ENCODE measurements at places on chromosomes 4 and X. TPM values are rescaled to one million over a fixed set of nuclear protein-coding genes. Genes with fewer than 3 reads are reported as not detected.

GRCh38 chr4:65918872-65919271, 248.6 kb upstream of the EPHA5 start:
- H3K4me3 ChIP-seq, result no peak overlapping the region
- peaks cover 8% of the 10 kb centered on the region for H3K4me1 ChIP-seq
- no peak overlapping the region for H3K27ac ChIP-seq
- no peaks in the 10 kb centered on the region for H3K36me3 ChIP-seq
- DNase-seq, result no peak
- H3K27me3 ChIP-seq, result no peaks in the 10 kb centered on the region

Gene ZNF185
- 8.0 TPM for total RNA-seq

DNA sequence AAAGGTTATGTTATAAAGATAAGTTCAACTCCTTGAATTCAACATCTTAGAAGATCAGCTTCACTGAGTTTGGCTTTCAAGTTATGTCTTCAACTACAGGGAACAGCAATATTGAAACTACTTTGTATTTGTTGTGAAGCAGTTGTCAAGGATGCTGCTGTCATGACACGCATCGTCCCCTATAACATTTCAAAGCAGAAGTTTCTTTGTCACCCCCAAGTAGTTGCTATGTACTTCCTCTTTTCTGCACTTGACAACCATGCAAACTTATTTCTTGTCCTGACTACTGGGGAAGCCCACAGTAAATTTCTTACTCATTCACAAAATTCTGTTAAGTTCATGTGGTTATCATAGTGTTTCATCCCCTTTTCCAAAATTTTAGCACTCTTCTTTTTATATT, 14.3 kb downstream of the ANTXR2 start:
- peaks cover 24% of the 10 kb centered on the region for H3K36me3 ChIP-seq
- no peak overlapping the region for H3K27ac ChIP-seq
- DNase-seq, result no peak
- no peaks in the 10 kb centered on the region for H3K4me1 ChIP-seq
- H3K27me3 ChIP-seq, result no peaks in the 10 kb centered on the region
- H3K4me3 ChIP-seq, result no peak overlapping the region

Gene IL2
- total RNA-seq, result not detected

DNA sequence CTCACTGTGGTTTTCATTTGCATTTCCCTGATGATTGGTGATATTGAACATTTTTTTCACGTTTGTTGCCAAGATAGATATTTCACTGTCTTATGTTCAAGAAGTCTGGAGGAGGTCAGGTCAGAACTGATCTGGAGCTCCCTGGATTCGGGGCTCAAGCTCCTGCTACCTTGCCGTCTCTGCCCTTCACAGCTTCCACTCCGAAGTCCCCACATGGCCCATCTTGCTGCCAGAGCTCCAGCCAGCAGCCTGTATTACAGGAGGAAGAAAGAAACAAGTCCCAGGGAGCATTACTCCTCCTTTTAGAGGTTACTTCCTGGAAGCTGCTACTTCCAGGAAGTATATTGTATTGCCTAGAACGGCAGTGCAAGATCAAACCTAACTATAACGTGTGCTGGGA, 17.9 kb upstream of the CDKN2AIP start:
- no peak overlapping the region for H3K4me3 ChIP-seq
- H3K36me3 ChIP-seq, result no peaks in the 10 kb centered on the region

DNA sequence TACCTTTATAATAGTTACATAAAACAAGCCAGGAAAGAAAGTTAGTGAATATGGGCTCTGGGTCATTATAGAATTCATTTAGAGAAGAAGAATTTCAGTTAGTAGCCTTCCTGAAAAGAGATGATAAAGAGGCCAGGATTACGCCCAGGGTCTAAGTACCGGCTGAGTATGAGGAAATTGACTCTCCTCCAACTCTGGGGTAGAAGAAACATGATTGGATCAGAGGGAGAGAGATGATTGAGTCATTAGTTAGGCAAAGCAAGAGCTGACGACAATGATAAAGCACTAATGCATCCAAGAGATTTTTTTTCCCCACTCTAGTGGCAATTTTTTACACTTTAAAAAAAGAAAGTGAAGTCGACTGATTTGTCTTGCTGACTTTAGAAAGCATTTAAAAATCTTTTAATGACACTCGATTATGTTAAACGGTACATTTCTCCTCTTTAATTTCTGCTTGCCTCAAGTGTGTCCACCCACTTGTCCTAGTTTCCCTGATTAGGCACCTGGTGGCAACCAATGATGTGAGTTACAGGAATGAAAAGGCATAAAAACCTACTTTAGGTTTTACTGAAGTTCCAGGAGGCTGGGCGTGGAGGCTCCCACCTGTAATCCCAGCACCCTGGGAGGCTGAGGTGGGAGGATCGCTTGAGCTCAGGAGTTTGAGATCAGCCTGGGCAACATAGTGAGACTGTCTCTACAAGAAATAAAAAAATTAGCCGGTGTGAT, 37.3 kb upstream of the IGFBP7 start:
- H3K4me3 ChIP-seq, result no peak overlapping the region
- peaks cover 76% of the 10 kb centered on the region for H3K4me1 ChIP-seq
- H3K27ac ChIP-seq, result no peak overlapping the region
- H3K36me3 ChIP-seq, result no peaks in the 10 kb centered on the region
- DNase-seq, result no peak
- H3K27me3 ChIP-seq, result no peaks in the 10 kb centered on the region

DNA sequence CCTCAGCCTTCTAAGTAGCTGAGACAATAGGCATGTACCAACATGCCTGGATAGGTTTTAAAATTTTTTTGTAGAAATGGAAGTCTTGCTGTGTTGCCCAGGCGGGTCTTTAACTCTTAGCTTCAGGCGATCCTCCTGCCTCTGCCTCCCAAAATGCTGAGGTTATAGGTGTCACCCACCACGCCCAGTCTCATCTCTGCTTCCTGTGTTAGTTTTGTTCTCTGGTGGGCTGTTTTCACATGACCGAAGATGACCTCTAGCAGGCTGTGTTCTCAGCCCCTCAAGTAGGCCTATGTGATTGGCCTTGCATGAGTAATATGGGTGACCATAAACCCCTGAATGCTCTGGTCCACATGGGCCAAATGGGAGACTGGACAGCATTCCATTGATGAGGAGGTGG, 56.8 kb upstream of the MSANTD1 start:
- no peaks in the 10 kb centered on the region for H3K27me3 ChIP-seq
- H3K27ac ChIP-seq, result peak overlapping the region; percentile 65
- peak; percentile 46 for DNase-seq
- no peak overlapping the region for H3K4me3 ChIP-seq
- H3K4me1 ChIP-seq, result no peaks in the 10 kb centered on the region
- peaks cover 33% of the 10 kb centered on the region for H3K36me3 ChIP-seq

DNA sequence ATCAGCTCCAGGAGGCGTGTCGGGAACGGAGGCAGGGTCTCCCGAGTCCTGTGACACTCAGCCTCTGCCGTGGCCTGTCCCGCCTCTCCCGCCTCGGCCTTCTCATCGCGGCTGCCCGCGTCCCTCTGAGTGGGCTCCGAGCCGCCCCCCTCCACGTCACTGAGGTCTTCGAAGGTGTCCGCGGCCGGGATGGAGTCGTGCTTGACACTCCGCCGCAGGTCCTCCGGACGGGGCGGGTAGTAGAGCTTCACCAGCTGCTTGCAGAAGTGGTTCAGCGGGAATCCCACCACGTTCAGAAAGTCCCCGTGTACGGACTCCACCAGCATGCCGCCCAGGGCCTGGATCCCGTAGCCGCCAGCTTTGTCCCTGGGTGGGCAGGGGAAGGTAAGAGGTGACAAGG, 25.0 kb downstream of the ASMTL start:
- DNase-seq, result no peak
- H3K4me3 ChIP-seq, result no peak overlapping the region
- H3K27ac ChIP-seq, result no peak overlapping the region
- H3K27me3 ChIP-seq, result no peaks in the 10 kb centered on the region

Gene DTHD1
- total RNA-seq, result not detected

GRCh38 chr4:184762100-184762499, 28.2 kb upstream of the CENPU start:
- peaks cover 15% of the 10 kb centered on the region for H3K4me1 ChIP-seq
- H3K27ac ChIP-seq, result no peak overlapping the region
- no peaks in the 10 kb centered on the region for H3K27me3 ChIP-seq
- H3K4me3 ChIP-seq, result no peak overlapping the region
- no peak for DNase-seq
- H3K36me3 ChIP-seq, result peaks cover 34% of the 10 kb centered on the region

DNA sequence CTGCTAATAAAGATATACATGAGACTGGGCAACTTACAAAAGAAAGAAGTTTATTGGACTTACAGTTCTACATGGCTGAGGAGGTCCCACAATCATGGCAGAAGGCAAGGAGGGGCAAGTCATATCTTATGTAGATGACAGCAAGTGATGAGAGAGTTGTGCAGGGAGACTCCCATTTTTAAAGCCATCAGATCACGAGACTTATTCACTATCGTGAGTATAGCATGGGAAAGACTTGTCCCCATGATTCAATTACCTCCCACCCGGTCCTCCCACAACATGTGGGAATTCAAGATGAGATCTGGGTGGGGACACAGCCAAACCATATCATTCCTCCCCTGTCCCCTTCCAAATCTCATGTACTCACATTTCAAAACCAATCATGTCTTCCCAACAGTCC, 50.9 kb upstream of the GRID2 start:
- H3K36me3 ChIP-seq, result no peaks in the 10 kb centered on the region
- no peaks in the 10 kb centered on the region for H3K4me1 ChIP-seq
- H3K27ac ChIP-seq, result no peak overlapping the region
- H3K4me3 ChIP-seq, result no peak overlapping the region
- peaks cover 10% of the 10 kb centered on the region for H3K27me3 ChIP-seq

DNA sequence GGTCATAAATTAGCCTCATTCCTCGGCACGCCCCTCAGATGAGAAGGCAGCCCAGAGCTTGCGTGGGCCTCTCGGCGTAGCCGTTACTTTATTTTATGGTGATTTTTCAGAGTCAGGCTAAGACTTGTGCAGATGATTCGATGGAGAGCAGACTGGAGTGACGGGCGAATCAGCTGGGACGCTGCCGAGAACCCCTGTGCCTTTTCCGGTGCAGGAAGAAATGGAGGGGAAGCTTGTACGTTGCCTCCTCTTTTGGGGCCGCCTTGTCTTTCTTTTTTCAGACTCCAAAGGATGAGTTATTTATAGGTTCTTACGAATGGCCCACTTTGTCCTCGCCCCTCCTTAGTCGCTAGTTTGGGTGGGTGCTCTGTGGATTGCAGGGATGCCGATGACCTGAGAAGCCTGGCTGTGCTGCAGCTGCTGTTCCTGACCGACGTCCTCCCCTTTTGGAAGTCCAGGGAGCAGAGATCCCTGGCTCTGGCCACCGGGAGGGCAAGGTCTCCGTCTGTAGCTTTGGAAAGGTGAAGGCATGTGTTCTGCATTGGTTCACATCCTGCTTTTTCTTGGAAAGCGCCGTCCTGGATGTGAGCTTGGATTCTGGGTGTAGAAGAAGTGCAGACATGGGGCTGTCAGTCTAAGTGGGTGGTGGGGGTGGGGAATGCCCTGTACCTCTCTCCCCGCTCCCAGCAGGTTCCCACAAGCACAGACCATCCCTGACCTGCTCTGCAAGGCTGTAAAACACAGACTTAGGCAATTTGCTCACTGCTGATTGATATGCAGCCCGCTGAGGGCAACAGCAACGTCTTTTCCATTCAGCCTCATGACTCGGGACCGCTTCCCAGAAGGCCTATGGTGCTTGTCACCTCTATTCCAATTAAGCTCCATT, 9.3 kb downstream of the SORCS2 start:
- DNase-seq, result no peak
- peaks cover 19% of the 10 kb centered on the region for H3K4me1 ChIP-seq
- H3K27me3 ChIP-seq, result peaks cover 11% of the 10 kb centered on the region
- H3K36me3 ChIP-seq, result no peaks in the 10 kb centered on the region
- no peak overlapping the region for H3K27ac ChIP-seq
- no peak overlapping the region for H3K4me3 ChIP-seq

- peaks cover 35% of the 10 kb centered on the region for H3K4me1 ChIP-seq
- no peak overlapping the region for H3K4me3 ChIP-seq
- no peaks in the 10 kb centered on the region for H3K27me3 ChIP-seq
- no peak for DNase-seq
- H3K36me3 ChIP-seq, result peaks cover 34% of the 10 kb centered on the region
Measured at GRCh38 chr4:186657764-186658163, 65.9 kb downstream of the FAT1 start.

Gene RPA4
- 0.24 TPM for total RNA-seq

- H3K4me1 ChIP-seq, result no peaks in the 10 kb centered on the region
- H3K36me3 ChIP-seq, result no peaks in the 10 kb centered on the region
Measured at GRCh38 chrX:16992951-16993350, 46.5 kb downstream of the REPS2 start.

Gene IGSF1
- total RNA-seq, result 3.1 TPM

Gene OPRPN
- not detected for total RNA-seq

Gene MAGEA12
- not detected for total RNA-seq

DNA sequence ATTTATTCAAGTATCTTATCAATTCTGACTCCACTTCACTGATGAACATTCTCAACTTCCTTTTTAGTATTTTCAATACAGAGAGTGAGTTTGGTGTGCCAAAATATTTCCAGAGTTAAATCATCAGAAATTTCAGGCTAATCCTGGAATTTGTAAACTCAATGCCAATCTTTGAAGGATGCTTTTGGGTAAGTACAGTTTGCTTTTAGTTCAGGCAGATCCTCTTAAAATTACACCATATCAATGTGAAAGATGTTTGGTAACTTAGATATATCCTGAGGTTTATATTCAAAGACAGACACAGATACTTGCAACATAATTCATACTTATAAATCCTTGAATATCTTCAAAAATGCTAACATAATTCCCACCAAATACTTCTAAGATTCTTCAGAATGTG, 76.0 kb upstream of the FAM47B start:
- peaks cover 4% of the 10 kb centered on the region for H3K4me1 ChIP-seq
- H3K27ac ChIP-seq, result no peak overlapping the region
- DNase-seq, result no peak
- H3K4me3 ChIP-seq, result no peak overlapping the region

Gene CENPVL2
- not detected for total RNA-seq

DNA sequence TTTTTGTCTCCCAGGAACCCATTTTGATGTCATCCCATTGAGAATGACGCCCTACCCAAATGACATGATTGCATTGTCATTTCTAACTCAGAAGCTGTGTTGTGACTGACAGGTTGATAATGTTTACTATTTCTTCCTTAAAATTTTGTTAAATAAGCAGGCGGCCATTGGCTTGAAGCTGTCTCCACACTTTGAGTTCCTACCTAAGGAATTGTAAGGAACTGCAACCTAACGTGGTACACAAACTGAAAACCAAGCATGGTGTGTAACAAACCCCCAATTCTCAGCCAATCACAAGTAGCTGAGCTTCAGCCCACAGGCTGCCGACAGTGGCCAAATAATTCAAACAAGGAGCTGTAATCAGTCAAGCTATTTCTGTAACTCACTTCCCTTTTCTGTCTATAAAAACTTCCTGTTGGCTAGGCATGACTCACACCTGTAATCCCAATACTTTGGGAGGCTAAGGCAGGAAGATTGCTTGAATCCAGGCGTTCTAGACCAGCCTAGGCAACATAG, 2.9 kb upstream of the MND1 start:
- no peak overlapping the region for H3K4me3 ChIP-seq
- H3K36me3 ChIP-seq, result peaks cover 5% of the 10 kb centered on the region
- no peak overlapping the region for H3K27ac ChIP-seq
- H3K4me1 ChIP-seq, result peaks cover 16% of the 10 kb centered on the region

Gene P2RY8
- not detected for total RNA-seq

All from osteocyte (in vitro differentiated cells).